ENCODE measurements at places on chromosomes 16 and 17.

- DNase-seq = no peak
Measured at GRCh38 chr17:15479703-15480102, 12.3 kb upstream of the CDRT4 start.

- DNase-seq = no peak
Measured at GRCh38 chr17:30929081-30929633, 7.4 kb downstream of the ADAP2 start.

GRCh38 chr16:78813661-78814311, 714.3 kb downstream of the WWOX start:
- no peak for DNase-seq

GRCh38 chr16:14529010-14529669, 100.9 kb downstream of the PARN start:
- DNase-seq = peak; percentile 69

- DNase-seq = peak; percentile 68
Measured at GRCh38 chr16:19898924-19899604, 14.4 kb upstream of the GPRC5B start.

- no peak for DNase-seq
Measured at GRCh38 chr16:24953306-24953705, 61.9 kb downstream of the ARHGAP17 start.

- peak; percentile 64 for DNase-seq
Measured at GRCh38 chr17:61635913-61636432, 45.0 kb upstream of the NACA2 start.

DNA sequence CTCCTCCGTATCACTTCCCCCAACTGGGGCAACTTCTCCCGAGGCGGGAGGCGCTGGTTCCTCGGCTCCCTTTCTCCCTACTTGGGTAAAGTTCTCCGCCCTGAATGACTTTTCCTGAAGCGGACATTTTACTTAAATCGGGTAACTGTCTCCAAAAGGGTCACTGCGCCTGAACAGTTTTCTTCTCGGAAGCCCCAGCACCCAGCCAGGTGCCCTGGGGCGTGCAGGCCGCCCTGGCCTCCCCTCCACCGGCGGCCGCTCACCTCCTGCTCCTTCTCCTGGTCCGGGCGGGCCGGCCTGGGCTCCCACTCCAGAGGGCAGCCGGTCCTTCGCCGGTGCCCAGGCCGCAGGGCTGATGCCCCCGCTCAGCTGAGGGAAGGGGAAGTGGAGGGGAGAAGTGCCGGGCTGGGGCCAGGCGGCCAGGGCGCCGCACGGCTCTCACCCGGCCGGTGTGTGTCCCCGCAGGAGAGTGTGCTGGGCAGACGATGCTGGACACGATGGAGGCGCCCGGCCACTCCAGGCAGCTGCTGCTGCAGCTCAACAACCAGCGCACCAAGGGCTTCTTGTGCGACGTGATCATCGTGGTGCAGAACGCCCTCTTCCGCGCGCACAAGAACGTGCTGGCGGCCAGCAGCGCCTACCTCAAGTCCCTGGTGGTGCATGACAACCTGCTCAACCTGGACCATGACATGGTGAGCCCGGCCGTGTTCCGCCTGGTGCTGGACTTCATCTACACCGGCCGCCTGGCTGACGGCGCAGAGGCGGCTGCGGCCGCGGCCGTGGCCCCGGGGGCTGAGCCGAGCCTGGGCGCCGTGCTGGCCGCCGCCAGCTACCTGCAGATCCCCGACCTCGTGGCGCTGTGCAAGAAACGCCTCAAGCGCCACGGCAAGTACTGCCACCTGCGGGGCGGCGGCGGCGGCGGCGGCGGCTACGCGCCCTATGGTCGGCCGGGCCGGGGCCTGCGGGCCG, 1.6 kb downstream of the HIC1 start:
- no peak for DNase-seq

GRCh38 chr17:33436321-33436720, 143.2 kb upstream of the ASIC2 start:
- no peak for DNase-seq

- no peak for DNase-seq
Measured at GRCh38 chr16:23504076-23504452, 6.2 kb downstream of the GGA2 start.

- peak; percentile 11 for DNase-seq
Measured at GRCh38 chr16:22141767-22142166, 20.5 kb upstream of the SDR42E2 start.

DNA sequence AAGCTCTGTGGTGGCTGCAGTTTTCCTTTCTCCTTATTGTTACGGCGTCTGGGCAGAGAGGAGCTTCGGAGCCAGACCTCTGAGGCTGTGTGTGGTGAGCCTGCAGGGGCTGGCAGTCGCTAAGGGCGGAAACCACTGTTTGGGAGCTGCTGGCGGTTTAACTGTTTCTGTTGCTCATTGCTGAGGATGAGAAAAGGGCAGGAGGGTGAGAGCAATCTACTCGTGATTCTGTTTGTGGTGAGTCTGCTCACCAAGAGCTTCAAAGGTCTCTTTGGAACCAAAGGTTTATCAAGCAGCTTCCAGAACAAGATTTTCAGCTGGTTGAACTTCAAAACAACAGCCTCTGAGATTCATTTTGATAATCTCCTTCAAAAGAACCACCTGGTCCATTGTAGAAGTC, 143.9 kb downstream of the ANKFN1 start:
- DNase-seq = peak; percentile 87

DNA sequence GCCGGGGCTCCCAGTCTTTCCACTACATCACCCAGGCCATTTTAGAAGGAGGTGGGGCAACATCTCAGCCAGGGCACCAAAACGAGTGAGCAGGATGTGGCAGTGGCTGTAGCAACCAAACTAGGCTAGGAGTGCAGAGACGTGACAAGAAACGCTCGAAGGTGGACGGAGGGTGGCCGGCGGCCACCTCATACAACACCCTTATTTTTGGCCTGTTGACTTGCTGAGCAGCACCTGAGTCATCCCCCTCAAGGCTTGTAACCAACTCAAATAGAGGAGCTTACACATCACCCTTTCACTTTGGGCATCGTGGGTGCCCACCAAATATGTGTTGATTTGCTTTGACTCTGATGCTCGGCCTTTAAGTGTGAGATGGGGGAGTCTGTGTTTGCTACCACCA, 23.7 kb upstream of the SOX9 start:
- no peak for DNase-seq

DNA sequence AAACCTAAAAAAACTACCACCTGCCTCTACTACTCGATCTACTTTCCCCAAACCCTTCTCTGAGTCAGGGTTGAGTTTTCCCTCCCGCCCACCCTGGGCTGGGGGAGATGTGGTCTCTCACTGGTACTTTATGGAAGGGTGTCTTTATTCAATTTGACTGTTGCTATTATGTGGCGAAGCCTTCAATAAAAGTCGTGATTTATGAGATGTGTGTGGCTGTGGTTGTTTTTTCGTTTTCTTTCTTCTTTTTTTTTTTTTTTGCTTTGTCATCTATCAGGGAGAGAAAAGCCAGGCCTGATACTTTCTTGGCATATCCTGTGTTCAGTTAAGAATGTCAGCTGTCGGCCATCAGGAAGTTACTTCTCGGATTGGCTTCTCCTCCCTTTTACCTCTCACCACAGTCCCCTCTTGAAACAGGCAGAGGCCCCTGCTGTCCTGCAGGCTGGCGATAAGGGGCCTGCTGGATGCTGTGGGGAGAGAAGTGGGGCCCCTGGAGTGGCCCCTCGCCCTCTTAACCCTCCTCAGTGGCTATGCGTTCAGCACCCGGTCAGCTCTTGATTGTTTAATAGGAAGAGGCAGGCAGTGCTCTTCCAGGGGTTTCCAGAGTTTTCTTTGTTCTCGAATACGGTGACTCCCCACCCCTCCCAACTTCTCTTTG, 123.0 kb downstream of the MSI2 start:
- peak; percentile 88 for DNase-seq

DNA sequence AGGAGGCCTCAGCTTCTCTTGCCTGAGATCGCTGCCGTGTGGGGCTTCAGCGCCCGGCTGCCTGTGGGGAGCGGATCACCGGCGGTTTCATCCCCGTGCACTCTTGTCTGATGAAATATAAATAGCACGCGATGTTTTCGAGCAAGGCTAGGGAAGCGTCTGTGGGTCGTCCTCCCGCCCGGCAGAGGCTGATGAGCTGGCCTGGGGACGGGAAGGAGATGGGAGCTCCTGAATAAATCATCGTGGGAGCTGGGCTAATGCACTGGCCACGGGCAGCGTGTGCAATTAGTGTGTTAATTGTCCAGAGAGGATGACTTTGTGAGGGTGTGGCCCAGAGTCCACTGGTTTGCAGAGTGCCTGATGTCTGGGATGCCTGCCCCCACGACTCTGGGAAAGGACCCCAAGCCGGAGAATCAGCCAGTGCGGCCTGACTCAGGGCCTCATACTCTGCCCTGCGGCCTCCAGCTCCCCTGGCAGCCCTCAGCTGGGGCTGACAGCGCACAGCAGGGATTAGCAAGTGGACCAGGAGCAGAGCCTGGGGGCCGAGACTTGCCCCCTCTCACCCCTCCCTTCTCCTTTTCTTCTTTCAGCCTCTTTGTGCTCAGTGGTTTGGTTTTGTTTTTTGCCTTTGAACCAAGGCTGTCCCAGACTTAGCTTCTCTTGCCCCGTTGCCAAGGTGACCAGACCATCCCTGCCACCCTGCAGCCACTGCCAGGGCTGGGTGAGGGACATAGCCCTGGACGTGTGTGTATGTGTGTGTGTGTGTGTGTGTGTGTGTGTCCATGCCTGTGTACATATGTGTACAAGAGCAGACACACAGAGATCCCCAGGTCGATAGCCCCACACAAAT, 21.4 kb downstream of the KCNJ12 start:
- no peak for DNase-seq

DNA sequence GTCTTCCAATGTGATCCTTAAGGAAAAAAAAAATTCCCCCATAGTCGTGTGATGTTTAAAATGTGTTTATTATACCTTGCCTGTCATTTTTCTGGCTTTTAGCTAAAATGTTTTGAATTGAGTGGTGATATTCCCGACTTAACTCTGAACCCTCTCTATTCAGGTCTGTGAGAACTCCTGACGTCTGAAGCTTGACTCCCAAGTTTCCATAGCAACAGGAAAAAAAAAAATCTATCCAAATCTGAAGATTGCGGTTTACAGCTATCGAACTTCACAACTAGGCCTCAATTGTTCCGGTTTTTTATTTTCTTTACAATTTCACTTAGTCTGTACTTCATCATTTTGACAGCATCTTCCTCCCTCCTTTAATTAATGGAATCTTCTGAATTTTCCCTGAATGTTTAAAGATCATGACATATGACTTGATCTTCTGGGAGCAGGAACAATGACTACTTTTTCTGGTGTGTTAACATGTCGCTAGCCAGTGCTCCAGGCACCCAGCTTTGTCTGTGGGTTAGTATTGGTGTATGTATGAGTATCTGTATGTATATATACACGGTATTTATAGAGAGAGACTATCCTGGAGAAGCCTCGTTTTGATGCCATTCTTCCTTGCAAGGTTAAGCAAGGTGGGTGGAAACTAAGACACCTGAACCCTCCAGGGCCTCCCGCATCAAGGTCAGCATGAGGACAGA, 12.8 kb upstream of the HSBP1 start:
- no peak for DNase-seq

DNA sequence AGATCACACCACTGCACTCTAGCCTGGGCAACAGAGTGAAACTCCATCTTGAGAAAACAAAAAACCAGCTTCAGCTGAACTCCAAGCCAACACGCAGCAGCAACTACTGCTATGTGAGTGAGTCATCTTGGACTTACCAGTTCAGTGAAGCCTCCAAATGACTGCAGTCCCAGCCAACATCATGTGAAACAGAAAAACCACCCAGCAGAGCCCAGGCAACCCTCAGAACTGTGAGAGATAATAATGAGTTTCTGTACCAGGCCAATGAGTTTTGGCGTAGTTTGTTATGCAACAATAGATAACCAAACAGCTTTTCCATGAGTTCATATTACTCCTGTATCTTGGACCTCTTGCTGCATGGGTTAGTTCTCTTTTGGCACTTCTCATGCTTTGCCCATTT, 23.3 kb downstream of the PHF12 start:
- no peak for DNase-seq

- no peak for DNase-seq
Measured at GRCh38 chr17:36485805-36486203, 677 bp upstream of the ZNHIT3 start.

DNA sequence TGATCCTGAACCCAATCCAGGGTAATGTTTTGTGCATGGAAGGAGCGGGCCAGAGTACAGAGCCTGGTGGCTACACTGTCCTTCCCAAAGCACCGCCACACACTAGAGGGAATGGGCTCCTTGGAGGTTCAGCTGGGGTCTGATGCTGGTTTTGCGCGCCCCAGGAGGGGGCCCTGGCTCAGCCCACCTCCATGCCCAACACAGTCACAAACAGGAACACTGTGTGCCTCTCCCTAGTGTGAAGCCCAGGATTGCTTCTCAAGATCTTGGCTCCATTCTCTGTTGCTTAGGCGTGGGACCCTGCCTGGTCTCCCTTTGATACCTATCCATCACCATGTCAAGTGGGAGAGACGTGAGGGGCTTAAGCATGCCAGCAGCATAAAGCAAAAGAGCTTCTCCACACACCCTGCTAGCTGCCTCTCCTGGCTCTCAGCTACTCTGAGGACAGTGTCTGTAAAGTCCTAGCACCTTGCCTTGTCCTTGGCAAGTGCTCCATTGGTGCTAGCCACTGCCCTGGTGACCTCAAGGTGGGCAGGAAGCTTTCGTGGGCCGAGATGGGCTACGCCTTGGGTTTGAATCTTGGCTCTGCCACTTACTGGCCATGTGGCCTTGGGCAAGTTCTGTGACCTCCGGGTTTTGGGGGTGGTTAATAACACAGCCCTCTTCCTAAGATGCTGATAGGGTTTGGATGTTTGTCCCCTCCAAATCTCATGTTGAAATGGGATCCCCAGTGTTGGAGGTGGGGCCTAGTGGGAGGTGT, 122.2 kb downstream of the C16orf78 start:
- DNase-seq = no peak

- no peak for DNase-seq
Measured at GRCh38 chr17:42403150-42403549, 14.9 kb upstream of the STAT3 start.

GRCh38 chr17:81238490-81238814, 403 bp downstream of the TEPSIN start:
- DNase-seq = no peak

- no peak for DNase-seq
Measured at GRCh38 chr17:33120103-33120502, 128.5 kb downstream of the SPACA3 start.

DNA sequence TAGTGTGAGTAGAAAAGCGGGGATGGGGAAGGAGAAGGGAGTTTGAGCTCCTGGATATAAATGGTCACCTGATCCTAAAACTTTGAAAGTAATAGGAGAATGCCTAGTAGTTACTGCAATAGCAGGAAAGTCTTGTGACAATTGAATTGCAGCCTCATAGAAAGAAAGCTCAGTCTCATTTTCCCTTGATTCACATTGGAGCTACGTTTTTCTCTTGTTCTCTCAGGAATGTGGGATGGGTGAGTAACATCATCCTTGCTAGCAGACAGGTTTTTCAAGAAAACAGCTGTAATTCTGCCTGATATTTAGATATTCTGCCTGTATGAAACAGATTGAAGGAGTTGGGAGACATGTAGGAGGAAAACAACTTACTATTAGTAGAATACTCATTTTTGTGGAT, 25.3 kb downstream of the SF3B3 start:
- DNase-seq = no peak
